ENCODE measurements at places on chromosomes 6 and 20. TPM values are rescaled to one million over a fixed set of nuclear protein-coding genes. Genes with fewer than 3 reads are reported as not detected.

DNA sequence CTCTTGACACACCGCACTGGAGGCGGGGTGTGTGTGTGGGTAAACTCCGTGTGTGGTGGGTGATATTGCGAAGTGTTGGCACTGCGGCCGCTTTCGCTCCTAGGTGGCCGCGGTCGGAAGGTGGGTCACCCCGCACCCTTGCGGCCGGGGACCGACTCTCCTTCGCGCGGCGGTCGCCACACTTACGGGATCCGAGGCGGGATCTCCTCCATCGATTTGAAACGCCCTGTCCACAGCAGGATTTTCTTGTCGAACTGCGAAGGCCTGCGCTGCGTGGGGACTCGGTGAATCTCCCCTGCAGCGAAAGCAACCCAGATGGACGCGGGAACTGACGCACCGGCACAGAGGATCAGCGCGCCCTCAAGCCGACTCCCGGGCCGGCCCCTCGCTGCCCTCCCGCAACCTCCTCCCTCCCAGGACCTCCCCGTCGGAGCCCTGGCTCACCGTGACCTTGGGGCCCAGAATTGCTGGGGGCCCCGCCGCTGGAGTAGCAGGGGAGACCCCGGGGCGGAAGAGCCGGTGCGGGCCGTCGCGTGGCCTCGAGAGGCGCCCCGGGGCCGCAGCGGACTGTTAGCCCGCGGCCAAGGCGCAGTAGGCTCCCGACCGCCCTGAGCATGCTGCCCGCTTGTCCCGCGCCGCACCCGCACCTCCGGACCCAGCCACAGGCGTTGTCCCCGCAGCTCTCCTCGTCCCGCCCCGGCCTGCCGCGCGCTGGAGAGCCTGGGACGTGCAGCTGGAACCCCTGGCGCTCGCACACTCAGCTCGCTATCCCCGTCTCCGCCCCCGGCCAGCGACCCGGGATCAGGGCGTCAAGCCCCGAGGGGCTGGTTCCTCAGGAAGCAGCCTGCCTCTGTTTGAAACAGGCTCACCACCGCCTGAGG, at the start of gene FAM162B:
FAM162B (minus strand) TSS at position 759 of the 881 bp plus-strand sequence; CDS start at position 616, 143 bp downstream.
- DNase-seq, result no peak

The RTF2 gene
- 177 TPM for total RNA-seq

DNA sequence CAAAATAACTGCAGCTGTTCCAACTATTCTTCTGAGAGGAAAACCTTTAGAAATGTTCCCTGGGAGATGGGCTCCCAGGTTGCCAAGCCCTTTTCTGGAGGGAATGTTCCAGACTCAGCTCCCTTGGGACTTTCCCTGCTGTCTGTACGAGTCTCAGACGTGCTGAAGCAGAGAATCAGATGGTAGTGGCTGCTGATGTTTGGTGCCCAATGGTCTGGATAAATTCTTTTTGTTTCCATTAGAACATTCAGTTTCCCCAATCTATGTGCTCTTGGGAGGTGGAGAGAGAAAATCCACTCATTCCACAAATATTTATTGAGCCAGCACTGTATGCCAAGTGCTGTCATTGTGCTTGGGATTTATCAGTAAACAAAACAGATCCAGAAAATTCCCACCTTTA, 40.0 kb downstream of the SNHG17 start:
- no peak for DNase-seq

The CEP43 gene
- 41.4 TPM for total RNA-seq

GRCh38 chr6:113320653-113321052, 536.5 kb upstream of the MARCKS start:
- DNase-seq, result no peak

GRCh38 chr6:22108199-22108598, 188.6 kb downstream of the PRL start:
- DNase-seq, result peak; percentile 59

DNA sequence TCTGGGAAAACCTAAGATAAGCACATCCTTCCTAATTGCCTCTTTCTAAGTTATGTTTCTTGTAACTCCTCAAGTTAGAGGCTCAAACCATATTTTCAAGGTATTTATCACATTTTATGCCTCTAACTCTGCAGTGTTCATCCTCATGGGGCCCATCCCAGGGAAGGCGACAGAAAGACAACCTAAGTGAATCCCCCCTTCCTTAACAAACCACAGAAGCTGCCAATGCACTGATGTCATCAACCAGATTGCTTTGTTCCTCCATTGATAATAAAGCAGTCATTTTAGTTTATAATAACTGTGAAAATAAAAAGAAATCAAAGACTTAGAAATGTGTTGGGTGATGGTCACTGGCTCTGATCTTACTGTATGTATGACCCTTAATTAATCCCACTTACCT, 119.5 kb upstream of the TCF21 start:
- peak; percentile 19 for DNase-seq

The SGK2 gene
- not detected for total RNA-seq

GRCh38 chr6:90080876-90081481, 186.7 kb downstream of the GJA10 start:
- DNase-seq, result no peak

- peak; percentile 38 for DNase-seq
Measured at GRCh38 chr20:16732506-16733152, 2.8 kb downstream of the SNRPB2 start.

The RBM38 gene
- 9.9 TPM for total RNA-seq

The COX4I2 gene
- total RNA-seq, result not detected

DNA sequence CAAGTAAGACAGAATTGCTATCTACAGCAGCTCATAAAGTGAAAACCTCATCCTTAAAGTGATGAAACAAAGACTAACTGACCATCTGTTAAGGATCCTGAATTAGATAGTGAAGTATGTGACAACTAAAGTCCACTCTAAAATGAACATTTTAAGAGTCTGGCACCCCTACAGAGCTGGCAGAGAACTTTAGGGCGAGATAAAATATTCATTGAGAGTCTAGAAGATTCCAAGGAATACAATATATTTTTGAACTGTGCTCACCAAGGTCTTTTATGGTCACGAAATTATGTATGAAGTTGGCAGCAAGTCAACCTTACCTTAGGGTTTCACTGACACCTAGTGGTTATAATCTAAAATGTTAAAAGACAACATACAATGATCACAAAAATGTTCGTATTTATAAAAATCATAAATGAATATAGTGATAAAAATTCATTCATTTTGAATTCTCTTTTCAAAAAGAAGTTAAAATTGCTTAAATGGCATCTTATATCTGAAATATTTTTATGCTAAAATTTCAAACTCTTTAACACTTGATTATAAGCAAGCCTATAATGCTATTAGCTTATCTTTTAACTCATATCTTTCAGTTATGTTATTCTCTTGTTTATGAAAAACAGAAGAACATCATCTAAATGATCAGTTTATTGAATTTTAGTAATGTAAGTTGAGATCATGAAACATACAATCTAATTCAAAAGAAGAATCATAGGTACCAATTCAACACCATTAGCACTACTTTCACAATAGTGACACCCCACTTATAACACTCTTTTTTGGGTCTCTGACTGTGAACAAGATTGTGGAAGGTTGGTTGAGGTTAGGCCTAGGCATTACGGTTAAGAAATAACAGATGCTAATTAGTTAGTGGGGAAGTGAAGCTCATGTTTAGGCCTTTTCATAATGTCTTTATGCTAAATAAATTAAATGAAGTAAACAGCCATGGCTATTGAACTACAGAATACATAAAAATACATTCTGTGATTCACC, 27.5 kb downstream of the RSPH3 start:
- peak; percentile 53 for DNase-seq

The COL11A2 gene
- not detected for total RNA-seq

DNA sequence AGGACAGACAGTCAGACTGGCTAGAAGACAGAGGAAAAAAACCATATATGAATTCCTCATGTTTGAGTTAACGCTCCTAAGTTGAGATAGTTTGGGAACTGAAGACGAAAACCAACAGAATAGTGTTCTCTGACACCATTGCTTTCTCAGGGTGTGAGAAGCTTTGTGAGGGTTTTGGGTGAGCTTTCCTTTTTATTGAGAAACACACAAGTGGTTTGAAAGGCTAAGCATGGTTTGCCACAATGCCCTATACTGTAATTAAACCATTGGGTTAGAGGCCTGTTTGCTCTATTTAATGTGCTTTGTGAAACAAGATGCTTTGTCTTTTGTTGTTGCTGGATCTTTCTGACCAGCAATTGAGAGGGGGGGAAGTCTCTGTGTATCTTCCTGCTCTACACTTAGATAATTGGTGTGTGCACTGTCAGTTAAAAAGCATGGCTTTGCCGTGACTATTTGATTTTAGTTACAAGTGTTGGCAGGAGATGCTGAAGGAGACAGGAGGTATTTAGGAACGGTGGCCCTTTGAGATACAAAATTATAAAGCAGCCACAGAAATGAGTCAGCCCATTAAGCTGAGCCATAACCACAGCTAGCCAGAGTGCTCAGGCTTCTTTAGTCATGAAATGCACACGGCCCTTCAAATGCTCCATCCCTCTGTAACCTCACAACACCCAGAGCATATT, 273.0 kb upstream of the PREP start:
- DNase-seq, result peak; percentile 99

- DNase-seq, result no peak
Measured at GRCh38 chr6:2827142-2827541, 14.5 kb downstream of the SERPINB1 start.

GRCh38 chr20:19566226-19566945, 191.7 kb upstream of the RIN2 start:
- peak; percentile 91 for DNase-seq

GRCh38 chr6:34416877-34417371, 8.9 kb downstream of the RPS10 start:
- DNase-seq, result no peak

The DEF6 gene
- 0.72 TPM for total RNA-seq

The SIM1 gene
- total RNA-seq, result not detected

The POU3F2 gene
- total RNA-seq, result 0.29 TPM

The MLN gene
- not detected for total RNA-seq

GRCh38 chr6:138572167-138572875, 73.0 kb upstream of the NHSL1 start:
- peak; percentile 76 for DNase-seq

- DNase-seq, result no peak
Measured at GRCh38 chr20:6017880-6018279, 36.0 kb downstream of the LRRN4 start.

GRCh38 chr20:24392612-24393011, 76.8 kb upstream of the SYNDIG1 start:
- DNase-seq, result peak; percentile 40

- peak; percentile 31 for DNase-seq
Measured at GRCh38 chr6:106631346-106631745, 2.0 kb downstream of the QRSL1 start.

DNA sequence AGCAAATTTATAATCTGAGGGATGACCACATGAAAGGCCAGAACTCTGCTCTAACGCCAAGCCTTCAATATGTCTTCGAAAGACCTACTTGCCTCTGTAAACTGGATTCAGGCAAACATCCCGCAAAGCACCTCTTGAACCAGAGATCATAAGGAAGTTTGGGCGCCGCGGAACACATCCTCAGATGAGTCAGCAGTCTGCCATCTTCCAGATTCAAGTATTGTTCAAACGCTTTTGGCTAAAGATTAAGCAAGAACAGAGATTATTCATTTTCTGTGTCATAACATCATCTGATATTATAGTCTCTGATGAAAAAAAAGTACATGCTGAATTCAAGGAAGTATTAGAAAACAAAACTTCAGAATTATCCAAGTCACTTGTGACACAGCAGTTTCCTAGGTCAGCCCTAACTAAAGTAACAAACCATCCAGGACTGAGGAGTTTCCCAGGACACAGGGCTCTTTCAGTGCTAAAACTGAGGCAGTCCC, 20.8 kb downstream of the TBC1D7 start:
- DNase-seq, result peak; percentile 84

- DNase-seq, result no peak
Measured at GRCh38 chr6:111122458-111123286, 35.4 kb downstream of the SLC16A10 start.

DNA sequence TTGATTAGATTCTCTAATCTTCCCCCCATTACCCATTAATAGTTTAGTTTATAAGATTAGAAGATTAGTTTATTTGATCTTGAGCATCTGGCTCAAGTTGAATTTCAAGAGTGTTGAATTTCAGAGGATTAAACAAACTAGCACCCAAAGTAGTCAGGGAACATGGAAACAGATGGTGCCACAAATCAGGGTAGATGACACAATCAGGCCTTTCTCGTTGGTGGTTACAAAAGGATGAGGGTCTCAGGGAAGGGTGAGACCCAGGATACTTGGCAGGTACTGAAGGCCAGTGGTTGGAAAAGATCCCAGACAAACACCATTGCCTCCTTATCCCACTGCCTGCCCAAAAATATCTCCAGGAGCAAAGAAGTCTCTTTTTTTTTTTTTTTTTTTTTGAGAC, 29.5 kb upstream of the ADGRF1 start:
- DNase-seq, result peak; percentile 4

The MOG gene
- total RNA-seq, result not detected

The NRSN1 gene
- total RNA-seq, result not detected

DNA sequence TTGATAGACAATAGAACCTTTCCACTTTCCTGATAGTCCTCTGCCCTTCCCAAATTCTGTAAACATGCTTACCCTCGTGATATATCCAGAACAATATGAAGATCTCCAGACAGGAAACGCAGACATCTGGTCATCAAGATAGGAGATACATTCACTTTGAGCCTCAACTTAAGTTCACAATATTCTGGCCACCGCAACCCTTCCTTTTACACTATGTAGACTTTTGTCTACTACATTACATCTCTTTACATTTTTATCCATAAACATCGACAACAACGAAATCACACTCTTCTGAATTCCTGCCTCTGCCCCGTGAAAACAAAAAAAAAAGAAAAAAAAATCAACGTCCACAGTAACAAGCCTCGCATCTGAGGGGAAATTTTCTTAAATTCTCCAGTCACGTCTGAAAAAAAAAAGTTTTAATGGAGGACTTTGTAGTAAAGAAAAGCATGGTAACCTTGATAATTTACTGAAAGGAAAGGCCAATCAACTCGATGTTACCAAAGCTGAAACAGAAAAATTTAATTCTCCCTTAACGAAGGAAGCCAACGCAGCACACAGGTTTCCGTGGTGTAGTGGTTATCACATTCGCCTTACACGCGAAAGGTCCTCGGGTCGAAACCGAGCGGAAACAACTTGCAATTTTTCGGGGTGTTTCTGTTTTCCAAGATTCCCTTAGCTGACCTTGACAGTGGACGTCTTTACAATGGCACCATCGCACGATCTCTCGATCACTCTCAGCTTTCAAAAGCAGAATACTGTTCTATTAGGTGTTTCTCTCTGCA, 21.8 kb downstream of the POM121L2 start:
- peak; percentile 51 for DNase-seq

DNA sequence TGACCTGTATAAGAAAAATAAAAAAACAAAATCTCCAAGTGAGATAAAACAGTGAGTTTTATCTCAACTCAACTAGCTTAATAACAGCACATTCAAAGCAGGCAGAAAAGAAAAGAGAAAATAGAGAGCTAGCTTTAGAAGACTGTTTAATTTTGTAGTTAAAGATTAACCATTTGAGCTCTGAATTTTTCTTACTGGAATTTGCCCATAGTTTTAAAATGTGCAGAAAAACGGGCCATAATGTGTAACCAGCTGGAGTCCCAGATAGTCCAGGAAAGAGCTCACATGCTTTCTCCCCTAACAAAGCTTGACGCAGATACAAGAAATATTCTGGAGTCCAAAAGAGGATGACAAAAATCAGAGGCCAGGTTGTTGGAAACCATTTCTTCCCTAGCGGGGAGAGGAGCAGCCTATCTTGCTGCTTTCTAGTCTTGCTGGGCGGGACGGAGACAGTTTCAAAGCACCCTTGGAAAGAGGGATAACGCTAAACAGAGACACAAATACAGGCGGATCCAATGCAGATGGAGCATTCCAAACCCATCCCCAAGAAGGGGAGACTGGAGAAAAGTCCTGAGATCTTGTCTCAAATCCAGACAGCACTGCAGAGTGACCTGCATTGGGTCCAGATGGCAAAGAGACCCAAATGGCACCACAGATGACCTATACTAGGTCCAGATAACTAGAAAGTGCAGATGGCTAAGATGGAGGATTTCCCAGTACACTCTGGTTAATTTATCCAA, 16.1 kb downstream of the TTK start:
- no peak for DNase-seq

- no peak for DNase-seq
Measured at GRCh38 chr6:69578361-69578890, 218.4 kb downstream of the LMBRD1 start.

Data from RPMI7951 (cell line).